ENCODE measurements at places on chromosomes 5 and 9.

- DNase-seq, result no peak
These were observed 99.4 kb downstream of the TMEM215 start for GRCh38 chr9:32882705-32883104.

GRCh38 chr5:81302596-81302995, 1.2 kb downstream of the ZCCHC9 start:
- no peak for DNase-seq

GRCh38 chr9:109035684-109036423, 22.6 kb upstream of the CTNNAL1 start:
- DNase-seq, result no peak

DNA sequence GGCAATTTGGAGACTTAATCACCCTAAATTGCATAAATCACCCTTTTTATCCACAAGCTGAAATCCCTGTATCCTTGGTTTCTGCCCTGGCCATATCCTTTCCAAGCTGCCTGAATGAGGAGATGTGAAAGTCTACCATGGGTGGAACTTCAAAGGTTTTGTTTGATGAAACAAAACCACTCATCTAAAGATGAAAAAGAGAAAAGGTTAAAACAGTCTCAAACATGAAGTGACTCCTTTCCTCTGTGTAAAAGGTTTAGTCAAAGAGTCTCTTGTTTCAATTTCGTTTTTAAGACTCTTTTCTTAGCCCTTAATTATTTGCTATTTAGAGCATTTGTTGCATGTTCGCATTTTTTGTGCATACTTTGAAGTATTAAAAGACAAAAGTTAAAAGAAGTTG, 11.2 kb downstream of the SLC45A2 start:
- no peak for DNase-seq

GRCh38 chr9:101893661-101894646, 155.5 kb upstream of the GRIN3A start:
- DNase-seq, result no peak

- peak; percentile 26 for DNase-seq
These were observed 26.0 kb downstream of the TPD52L3 start for GRCh38 chr9:6354072-6354686.

DNA sequence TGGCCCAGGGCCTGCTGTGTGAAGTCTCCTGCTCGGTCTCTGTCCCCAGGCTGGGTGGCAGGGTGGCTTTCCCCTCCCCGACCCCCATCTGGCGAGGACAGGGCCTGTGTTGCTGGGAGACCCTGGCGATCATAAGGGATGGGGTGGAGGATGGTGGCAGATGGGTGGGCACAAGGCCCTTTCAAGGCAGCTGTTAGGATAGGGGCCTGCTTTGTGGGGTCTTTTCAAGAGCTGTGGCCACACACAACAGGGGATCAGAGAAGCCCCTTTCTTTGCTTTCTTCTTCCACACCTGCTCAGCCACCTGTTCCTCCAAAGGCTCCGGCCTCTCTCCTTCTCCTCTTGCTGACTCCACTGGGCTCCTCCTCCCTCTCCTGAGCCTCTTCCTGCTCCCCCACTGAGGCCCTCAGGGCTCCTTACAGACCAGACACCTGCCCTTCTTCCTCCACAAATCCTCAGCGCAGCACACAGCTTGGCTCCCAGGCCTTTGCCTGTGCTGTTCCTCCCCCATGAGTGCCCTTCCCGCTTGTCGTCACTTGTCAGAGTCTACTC, 15.0 kb upstream of the NEURL1B start:
- DNase-seq, result no peak

GRCh38 chr5:171604195-171604594, 181.4 kb upstream of the SMIM23 start:
- no peak for DNase-seq

DNA sequence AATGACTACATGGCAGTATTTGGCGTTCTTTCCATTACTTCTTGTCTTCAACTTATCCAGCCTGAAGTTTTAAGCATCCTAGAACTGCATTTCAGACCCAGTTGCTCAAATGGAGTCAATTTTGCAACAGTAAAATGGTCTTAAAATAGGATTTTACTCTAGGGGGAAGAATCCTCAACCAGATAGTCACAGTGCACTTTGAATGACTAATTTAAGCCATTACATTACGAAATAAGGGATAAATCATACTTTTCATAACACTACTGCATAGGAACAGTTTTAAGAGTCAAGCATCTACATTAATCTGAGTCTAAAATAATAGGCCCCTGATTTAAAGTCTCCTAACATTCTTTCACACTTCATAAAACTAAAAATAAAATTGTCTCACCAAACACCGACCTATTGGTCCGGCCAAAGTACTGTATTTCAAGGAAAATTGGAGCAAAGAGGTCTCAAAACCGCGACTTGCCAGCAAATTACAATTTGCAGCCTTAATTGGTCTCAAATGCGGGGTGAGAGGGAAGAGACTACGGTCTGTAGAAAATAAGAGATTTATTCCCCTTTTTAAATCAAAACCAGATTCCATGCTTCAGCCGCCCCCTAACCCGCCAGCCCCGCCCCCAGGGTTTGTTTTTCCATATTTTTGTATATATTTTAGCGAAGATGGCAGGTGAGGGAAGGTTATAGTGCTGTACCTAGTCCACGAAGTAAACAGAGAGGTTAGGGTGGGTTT, 1.2 kb upstream of the SMARCA2 start:
- no peak for DNase-seq

DNA sequence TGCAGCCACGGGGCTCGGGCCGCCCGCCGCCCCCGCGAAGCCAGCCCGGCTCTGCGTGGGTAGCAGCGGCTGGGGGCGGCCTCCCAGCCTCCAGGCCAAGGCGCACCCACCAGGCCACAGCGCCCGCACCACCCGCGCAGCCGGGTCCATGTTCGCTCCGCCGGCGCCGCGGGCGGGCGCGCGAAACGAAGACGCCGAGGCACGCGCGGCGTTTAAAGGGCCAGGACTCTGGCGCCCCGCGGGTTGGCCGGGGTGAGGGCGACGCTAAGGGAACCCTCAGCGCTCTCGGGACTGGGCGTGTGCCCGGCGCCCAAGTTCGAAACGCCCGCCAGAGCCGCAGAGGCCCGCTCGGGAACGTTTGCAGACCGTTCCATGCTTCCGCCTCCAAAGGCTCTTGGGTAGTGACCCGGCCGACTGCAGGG, at the start of gene PTGES2:
PTGES2 (minus strand) TSS at position 162 of the 422 bp plus-strand sequence; CDS start at position 150, 12 bp downstream.
- peak; percentile 82 for DNase-seq

DNA sequence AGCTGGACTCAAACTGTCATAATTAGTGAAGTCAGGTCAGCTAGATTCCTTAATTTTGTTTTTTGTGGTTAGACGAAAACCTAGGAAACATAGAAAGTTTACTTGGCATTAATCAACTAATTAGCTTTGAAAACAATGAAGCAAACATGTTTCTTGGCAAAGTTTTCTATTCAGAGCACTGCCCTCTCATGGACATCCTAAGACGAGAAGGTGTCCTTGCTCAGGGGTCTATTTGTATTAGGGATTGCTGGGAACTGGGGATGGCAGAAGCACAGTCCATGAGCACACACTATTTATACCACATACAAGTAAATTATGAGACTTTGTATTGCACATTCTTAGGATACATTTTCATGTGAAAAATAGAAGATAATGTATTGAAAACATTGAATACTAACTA, 49.7 kb downstream of the POC5 start:
- no peak for DNase-seq

GRCh38 chr5:180155365-180155926, 53.6 kb downstream of the RASGEF1C start:
- no peak for DNase-seq

DNA sequence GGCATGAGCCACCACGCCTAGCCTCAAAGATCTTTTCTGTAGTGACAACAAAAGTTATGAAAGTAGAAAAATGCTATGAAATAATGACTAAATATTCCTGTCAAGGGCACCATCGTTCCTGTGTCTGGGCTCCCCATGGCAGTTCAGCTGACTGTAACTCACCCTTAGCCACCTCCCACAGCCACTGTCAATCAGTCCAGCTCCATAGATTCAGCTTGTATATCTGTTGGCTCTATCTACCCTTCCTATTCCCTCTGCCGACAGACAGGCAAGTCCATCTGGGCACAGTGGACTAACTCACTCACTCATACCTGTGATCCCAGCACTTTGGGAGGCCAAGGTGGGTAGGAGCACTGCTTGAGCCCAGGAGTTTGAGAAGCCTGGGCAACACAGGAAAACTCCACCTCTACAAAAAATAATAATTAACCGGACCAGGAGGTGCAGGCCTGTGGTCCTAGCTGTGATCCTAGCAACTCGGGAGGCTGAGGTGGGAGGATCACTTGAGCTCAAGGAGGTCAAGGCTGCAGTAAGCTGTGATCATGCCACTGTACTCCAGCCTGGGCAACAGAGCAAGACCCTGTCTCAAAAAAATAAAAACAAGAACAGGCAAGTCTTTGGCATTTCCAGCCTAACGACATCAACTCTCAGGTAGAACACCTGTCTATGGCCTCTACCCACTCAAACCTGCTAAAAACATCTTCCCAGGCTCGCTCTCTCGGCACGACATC, 6.2 kb downstream of the CAMSAP1 start:
- no peak for DNase-seq

DNA sequence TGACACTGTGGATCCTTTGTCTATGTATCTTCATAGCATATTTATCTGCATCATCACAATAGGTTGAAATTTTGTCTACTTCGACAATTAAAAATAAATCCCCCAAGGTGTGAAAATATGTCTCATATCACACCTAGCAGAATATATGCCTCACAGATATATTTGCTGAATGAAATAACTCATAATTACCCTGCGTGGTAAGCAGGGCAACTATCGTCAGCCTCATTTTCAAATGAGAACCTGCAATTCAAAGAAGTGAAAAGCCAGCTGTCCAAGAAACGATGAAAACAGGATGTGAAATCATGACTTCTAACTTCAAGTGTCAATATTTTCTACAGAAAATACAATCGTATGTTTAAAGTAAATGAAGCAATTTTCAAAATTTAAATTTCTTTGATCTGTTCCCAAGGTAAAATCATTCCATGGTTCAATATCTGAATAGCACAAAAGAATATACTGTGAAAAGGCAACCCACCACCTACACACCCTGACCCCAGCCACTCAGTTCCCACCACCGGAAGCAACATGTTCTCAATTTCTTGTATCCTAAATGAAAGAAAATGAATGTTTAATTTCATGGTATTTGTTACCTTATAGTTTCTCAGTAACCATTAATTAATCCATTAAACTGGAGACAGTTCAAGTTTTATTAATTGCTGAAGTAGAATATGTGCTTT, 57.1 kb downstream of the TBCA start:
- DNase-seq, result no peak

- DNase-seq, result no peak
These were observed 50.8 kb upstream of the PCSK1 start for GRCh38 chr5:96483878-96484277.

DNA sequence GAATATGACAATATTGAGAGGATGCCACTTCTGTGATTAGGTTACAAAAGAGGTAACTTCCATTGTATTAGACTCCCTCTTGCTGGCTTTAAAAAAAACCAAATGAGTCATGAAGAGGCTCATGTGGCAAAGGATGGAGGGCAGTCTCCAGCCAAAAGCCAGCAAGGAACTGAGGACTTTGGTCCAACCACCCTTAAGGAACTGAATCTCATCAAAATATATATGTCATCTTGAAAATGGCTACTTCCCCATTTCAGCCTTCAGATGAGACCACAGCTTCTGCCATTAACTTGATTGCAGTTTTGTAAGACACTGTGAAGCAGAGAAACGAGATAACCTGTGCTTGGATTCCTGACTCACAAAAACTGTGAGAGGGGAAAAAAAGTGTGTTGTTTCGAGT, 15.5 kb upstream of the TRIM32 start:
- DNase-seq, result no peak

GRCh38 chr9:625613-626012, 215.9 kb upstream of the DMRT1 start:
- DNase-seq, result no peak

DNA sequence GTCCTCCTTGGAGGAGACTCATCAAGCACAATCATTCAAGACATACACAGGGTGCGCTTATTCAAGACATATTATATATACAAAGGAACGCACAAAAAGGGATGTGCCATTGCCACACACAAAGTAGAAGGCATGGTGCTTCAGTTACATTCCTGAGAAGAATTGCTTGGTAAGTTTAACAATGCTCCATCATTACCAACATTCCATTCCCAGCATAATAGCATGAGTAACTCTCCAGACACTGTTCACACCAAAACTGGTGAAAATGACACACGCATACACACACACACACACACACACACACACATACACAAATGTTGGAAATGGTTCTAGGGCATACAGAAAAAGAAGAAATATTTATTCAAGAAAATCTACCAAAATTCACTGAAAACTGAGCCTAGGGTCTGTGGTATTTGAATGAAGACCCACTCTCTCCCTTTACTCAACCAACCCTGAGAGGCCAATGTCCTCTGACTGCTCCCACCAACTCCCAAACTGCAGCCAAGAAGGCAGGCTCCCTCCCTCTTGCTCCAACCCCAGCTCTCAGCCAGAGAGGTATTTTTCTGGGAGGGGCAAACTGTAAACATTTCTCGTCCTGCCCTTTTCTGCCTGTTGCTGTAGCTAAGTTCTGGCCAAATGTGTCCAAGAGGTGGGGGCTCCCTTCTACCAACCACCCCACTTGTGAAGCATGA, 19.9 kb downstream of the UGT3A1 start:
- DNase-seq, result no peak

DNA sequence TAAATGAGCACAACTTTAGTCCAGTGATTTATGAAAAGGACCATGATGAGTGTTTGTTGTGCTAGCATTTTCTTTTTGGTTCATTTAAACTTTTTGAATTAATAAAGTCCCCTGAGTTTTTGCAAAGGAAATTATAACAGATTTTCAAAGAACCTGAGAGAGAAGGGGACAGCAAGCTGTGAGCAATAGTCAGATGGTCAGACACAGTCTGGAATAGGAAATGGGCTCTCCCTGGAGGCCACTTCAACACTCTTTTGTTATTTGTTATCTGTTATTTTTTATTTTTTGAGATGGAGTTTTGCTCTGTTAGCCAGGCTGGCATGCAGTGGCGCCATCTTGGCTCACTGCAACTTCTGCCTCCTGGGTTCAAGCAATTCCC, 171.1 kb downstream of the ARHGEF28 start:
- no peak for DNase-seq

- no peak for DNase-seq
These were observed 202.4 kb upstream of the PRDM9 start for GRCh38 chr5:23305055-23305454.

DNA sequence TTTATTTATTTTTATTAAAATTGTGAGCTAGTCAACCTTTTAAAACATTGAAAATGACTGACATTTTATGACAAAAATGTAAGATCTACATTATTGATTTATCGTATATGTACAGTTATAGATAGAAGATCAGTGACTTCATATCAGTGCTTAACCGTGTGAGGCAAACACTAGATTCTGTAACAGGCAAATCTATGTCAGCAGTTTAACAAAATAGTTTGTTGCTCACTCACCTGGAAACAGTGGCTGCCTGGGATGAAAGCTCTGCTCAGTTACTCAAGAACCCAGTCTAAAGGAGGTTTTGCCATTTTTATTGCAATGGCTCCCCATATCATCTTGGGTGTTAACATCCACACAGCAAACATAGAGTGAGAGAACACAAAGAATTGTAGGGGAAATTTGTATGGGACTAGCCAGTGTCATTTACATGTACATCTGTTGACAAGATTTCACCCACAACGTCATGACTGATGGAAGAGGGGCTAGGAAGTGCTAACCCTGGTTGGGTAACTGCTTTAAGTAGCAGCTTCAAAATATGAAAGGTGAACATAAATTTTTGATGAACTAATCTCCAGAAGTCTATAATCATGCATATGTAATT, 49.0 kb downstream of the SGCD start:
- no peak for DNase-seq

Measured in CD4-positive, alpha-beta T cell treated with Interleukin-17A for 4 hours (primary cell).